ENCODE measurements at places on chromosomes 2 and 18. TPM values are rescaled to one million over a fixed set of nuclear protein-coding genes. Genes with fewer than 3 reads are reported as not detected.

The LRATD1 gene
- 5.7 TPM for total RNA-seq

The CRYBA2 gene
- 26.4 TPM for total RNA-seq

The POTEJ gene
- total RNA-seq, result 0.52 TPM

The ARHGEF4 gene
- total RNA-seq, result 28.8 TPM

The FKBP1B gene
- 12.7 TPM for total RNA-seq

The CDH2 gene
- 0.33 TPM for total RNA-seq

The TMBIM1 gene
- total RNA-seq, result 148 TPM

The KATNAL2 gene
- 12.2 TPM for total RNA-seq

The TMEM150A gene
- 24.4 TPM for total RNA-seq

The CNRIP1 gene
- 5.7 TPM for total RNA-seq

The AAMP gene
- 61.5 TPM for total RNA-seq

The NEU2 gene
- not detected for total RNA-seq

The PTGR3 gene
- total RNA-seq, result 8.9 TPM

The C2orf80 gene
- total RNA-seq, result not detected

The IKZF2 gene
- 3.9 TPM for total RNA-seq

The ABCG5 gene
- not detected for total RNA-seq

The ERBB4 gene
- total RNA-seq, result 1.6 TPM

The LYPD6 gene
- 0.99 TPM for total RNA-seq

The GPR55 gene
- total RNA-seq, result not detected

The INHBB gene
- 7.9 TPM for total RNA-seq

The KIF5C gene
- total RNA-seq, result 2.6 TPM

The NAT8 gene
- total RNA-seq, result not detected

The VSNL1 gene
- total RNA-seq, result 0.66 TPM

The FAM161A gene
- 3.1 TPM for total RNA-seq

The HOXD12 gene
- total RNA-seq, result not detected

The SLC14A1 gene
- 3.6 TPM for total RNA-seq

The MOGAT1 gene
- total RNA-seq, result not detected

The HOXD10 gene
- total RNA-seq, result 0.26 TPM

The CXCR4 gene
- total RNA-seq, result 10.6 TPM

The SGPP2 gene
- 4.9 TPM for total RNA-seq

The ABCG8 gene
- not detected for total RNA-seq

The FAM168B gene
- total RNA-seq, result 39.7 TPM

The APOB gene
- 0.66 TPM for total RNA-seq

The IHH gene
- total RNA-seq, result 1.0 TPM

The GAREM2 gene
- total RNA-seq, result 1.6 TPM

The EPB41L5 gene
- total RNA-seq, result 27.2 TPM

The CNGA3 gene
- total RNA-seq, result not detected

The PAX3 gene
- total RNA-seq, result not detected

The ANTXR1 gene
- 9.3 TPM for total RNA-seq

The RSAD2 gene
- 1.0 TPM for total RNA-seq

The THADA gene
- total RNA-seq, result 41.9 TPM

The HNMT gene
- total RNA-seq, result 37.2 TPM

The PLA2R1 gene
- 1.3 TPM for total RNA-seq

The MYL1 gene
- not detected for total RNA-seq

The MTHFD2 gene
- total RNA-seq, result 25.7 TPM

The CFAP53 gene
- 1.3 TPM for total RNA-seq

The SLC4A5 gene
- total RNA-seq, result 2.3 TPM

The MYOM1 gene
- 21.8 TPM for total RNA-seq

The TCF23 gene
- 0.66 TPM for total RNA-seq

The SERPINB13 gene
- not detected for total RNA-seq

The GIGYF2 gene
- total RNA-seq, result 66.2 TPM

The STARD6 gene
- not detected for total RNA-seq

The CXCR1 gene
- not detected for total RNA-seq

The CDK15 gene
- total RNA-seq, result not detected

The TXNDC2 gene
- not detected for total RNA-seq

The SLC4A3 gene
- total RNA-seq, result 2.6 TPM
